ENCODE measurements at places on chromosomes 6 and 20. TPM values are rescaled to one million over a fixed set of nuclear protein-coding genes. Genes with fewer than 3 reads are reported as not detected.

The PRR18 gene
- total RNA-seq: not detected

The CGA gene
- total RNA-seq: 0.28 TPM

The OR2H1 gene
- not detected for total RNA-seq

The BPIFB2 gene
- not detected for total RNA-seq

The SLC2A10 gene
- total RNA-seq: 32.2 TPM

The CCDC170 gene
- 0.56 TPM for total RNA-seq

The NAA20 gene
- 37.2 TPM for total RNA-seq

The CDH22 gene
- total RNA-seq: not detected

The GPX5 gene
- total RNA-seq: not detected

The CLVS2 gene
- total RNA-seq: not detected

The CST4 gene
- 0.77 TPM for total RNA-seq

The PDRG1 gene
- 3.7 TPM for total RNA-seq

The BEND3 gene
- total RNA-seq: 2.5 TPM

The HLA-DMA gene
- total RNA-seq: 6.2 TPM

The NOTCH4 gene
- total RNA-seq: 1.5 TPM

The SERINC1 gene
- 399 TPM for total RNA-seq

The CMTR1 gene
- 37.2 TPM for total RNA-seq

The CCN5 gene
- under 0.01 TPM for total RNA-seq

The SPTLC3 gene
- total RNA-seq: 3.1 TPM

The ASIP gene
- total RNA-seq: not detected

The GPR63 gene
- 0.28 TPM for total RNA-seq

The MDFI gene
- total RNA-seq: 1.3 TPM

The C20orf202 gene
- not detected for total RNA-seq

The DNAJC5 gene
- 73.9 TPM for total RNA-seq

The KIF6 gene
- 0.28 TPM for total RNA-seq

The SLC26A8 gene
- not detected for total RNA-seq

The LY6G6D gene
- total RNA-seq: not detected

The POM121L2 gene
- not detected for total RNA-seq

The MTCH1 gene
- total RNA-seq: 300 TPM

The SEL1L2 gene
- total RNA-seq: not detected

The TXNDC5 gene
- 574 TPM for total RNA-seq

The TPX2 gene
- 86.1 TPM for total RNA-seq

The BRD2 gene
- 73.2 TPM for total RNA-seq

The PTCHD4 gene
- 7.0 TPM for total RNA-seq

The CCN2 gene
- total RNA-seq: 323 TPM

The VSTM2L gene
- 3.7 TPM for total RNA-seq

The OR12D3 gene
- total RNA-seq: not detected
